Spinal cord (tissue), 10 donors: ENCODE measurements at places on chromosomes 7 and 10. TPM values are rescaled to one million over a fixed set of nuclear protein-coding genes. Genes with fewer than 3 reads are reported as not detected.

GRCh38 chr7:114650491-114650890 is 235.9 kb downstream of the FOXP2 start:
- no peak for DNase-seq

MRC1 gene
- 3.4 TPM for polyA plus RNA-seq

- peak; percentile 55 for DNase-seq
Measured at GRCh38 chr10:90884431-90884830, 12.7 kb downstream of the RPP30 start.

DNA sequence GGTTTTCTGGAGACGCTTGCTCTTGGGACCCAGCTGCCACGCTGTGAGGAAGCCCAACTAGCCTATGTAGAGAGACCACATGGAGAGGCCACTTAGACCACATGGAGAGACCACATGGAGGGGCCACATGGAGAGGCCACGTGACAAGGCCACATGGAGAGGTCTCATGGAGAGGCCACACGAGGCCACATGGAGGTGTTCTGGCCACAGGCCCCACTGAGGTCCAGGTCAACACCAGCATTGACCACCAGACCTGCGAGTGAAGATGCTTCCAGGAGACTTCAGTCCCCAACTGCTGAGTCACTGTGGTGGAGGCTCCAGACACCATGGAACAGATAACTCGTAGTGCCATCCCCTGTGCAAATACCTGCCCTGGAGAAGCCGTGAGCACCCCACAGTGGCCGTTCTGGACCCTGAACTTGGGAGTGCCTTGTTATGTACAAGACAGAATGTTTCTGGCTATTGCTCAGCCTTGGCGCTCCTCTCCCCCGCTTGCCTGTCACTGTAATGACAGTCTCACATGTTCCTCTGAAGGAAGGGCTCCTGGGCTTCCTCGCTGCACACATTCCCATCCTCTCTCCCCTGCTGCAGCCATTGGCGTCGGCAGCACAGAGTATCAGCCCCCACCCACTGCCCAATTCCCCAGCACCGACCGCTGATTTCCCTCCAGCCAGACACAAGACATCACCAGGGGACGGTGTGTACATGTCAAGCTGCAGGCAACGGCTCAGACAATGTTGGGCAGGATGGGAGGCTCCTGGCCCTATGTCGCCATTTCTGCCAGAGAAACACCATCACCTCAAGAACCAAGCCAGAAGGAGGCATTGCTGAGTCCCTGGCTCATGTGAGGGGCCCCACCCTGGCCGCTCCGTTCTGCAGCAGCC is 49.0 kb upstream of the TNRC18 start:
- no peak for DNase-seq

- no peak for DNase-seq
Measured at GRCh38 chr7:146639291-146639690, 522.7 kb downstream of the CNTNAP2 start.

TAS2R40 gene
- not detected for polyA plus RNA-seq

GRCh38 chr7:67631476-67631875 is 634.8 kb downstream of the TYW1 start:
- no peak for DNase-seq

GRCh38 chr10:28054228-28054860 is 55.5 kb upstream of the ODAD2 start:
- DNase-seq = no peak

- no peak for DNase-seq
Measured at GRCh38 chr7:124681946-124682345, 83.6 kb downstream of the GPR37 start.

VAX1 gene
- not detected for polyA plus RNA-seq

DNA sequence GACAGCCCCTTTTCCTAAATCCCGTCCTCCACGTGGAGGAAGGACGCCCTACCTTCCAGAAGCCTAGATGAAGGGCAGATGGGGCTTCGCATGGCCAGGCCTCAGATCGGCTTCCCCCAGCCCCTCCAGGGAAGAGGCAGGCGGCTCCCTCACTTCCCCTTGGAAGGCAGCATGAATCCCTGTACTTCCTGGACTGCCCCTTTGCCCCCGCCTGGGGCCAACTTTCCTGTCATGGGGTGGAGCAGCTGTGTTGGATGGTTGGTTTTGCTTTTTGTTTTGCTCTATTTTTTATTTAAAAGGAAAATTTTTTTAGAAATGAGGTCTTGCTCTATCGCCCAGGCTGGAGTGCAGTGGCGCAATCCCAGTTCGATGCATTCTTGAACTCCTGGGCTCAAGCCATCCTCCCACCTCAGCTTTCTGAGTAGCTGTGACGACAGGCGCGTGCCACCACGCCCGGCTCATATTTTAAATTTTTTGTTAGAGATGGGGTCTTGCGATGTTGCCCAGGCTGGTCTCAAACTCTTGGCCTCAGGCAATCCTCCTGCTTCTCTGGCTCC is 27.2 kb downstream of the GTF2IRD1 start:
- no peak for DNase-seq

GRCh38 chr7:84021292-84021908 is 173.2 kb downstream of the SEMA3A start:
- DNase-seq = no peak

- DNase-seq = no peak
Measured at GRCh38 chr7:157840914-157841772, 504.3 kb downstream of the DNAJB6 start.

DNA sequence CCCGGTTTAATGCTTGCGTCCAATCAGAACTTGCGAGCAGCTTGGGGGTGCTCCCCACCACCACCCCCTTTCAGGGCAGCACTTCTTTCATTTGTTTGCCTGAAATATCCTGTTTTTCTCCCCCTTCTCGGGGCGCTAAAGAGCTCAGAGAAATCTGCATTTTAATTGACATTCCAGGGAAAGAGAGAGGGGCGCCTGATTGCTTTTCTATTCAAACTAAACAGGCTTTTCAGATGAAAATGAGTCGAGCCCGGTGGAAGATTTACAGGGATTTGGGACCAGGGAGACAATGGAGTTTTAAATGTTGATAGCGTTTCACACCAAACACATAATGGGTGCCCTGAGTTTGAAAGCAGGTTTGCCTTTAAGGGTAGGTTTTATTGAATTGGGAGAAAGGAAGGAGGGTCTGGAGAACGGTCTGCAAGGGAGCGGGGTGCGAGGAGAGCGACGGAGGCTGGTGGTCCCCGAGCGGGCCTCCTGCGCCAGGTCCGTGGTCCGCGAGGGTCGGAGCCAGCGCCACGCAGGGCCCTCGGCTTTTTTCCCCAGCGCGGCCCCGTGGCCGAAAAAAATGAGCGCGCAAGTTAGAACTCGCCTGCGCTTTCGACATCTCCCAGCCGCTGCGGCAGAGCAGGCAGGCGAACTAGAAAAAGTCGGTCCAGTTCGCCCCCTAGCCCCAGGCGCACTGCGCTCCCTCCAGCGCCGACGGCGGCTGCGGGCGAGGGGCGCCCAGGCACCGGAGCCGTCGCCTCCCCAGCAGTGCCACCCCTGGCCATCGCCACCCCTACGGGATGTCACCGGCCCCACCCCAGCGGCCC is 1.3 kb downstream of the FGFR2 start:
- no peak for DNase-seq

GRCh38 chr7:111801277-111801676 is 239.0 kb upstream of the IMMP2L start:
- no peak for DNase-seq

DNA sequence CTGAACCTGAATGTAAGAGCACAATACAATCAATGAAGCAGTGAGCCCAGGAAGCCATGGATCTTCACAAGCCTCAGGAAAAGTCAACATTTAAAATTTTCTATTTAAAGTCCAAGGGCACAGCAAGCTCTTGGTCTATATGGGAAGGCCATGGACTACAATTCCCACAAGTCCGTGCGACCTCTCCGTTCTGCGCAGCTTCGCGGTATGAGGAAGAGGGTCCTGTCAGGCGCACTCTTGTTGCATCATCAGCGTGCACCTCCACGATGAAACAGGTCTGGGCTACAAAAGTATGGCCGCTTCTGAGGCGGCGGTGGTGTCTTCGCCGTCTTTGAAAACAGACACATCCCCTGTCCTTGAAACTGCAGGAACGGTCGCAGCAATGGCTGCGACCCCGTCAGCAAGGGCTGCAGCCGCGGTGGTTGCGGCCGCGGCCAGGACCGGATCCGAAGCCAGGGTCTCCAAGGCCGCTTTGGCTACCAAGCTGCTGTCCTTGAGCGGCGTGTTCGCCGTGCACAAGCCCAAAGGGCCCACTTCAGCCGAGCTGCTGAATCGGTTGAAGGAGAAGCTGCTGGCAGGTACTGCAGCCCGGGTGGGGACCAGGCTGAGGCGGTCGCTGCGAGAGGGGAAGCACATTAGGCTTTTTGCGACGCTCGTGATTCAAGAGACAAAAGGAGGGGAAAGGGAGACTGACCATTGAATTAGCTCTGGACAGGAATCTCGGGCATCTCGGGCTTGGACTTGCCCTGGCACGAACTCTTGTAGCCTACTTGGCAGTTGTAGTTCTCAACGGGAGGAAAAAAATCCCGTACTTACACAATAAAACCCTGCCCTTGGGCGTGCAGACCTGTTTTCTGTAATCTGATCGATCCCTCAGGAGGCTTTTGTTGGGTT is at the start of gene TRUB1:
Gene TRUB1, plus strand, starts transcription at position 234 of the 894 bp plus-strand sequence. Its CDS starts 59 bp downstream, at position 293.
- peak; percentile 99 for DNase-seq

DNA sequence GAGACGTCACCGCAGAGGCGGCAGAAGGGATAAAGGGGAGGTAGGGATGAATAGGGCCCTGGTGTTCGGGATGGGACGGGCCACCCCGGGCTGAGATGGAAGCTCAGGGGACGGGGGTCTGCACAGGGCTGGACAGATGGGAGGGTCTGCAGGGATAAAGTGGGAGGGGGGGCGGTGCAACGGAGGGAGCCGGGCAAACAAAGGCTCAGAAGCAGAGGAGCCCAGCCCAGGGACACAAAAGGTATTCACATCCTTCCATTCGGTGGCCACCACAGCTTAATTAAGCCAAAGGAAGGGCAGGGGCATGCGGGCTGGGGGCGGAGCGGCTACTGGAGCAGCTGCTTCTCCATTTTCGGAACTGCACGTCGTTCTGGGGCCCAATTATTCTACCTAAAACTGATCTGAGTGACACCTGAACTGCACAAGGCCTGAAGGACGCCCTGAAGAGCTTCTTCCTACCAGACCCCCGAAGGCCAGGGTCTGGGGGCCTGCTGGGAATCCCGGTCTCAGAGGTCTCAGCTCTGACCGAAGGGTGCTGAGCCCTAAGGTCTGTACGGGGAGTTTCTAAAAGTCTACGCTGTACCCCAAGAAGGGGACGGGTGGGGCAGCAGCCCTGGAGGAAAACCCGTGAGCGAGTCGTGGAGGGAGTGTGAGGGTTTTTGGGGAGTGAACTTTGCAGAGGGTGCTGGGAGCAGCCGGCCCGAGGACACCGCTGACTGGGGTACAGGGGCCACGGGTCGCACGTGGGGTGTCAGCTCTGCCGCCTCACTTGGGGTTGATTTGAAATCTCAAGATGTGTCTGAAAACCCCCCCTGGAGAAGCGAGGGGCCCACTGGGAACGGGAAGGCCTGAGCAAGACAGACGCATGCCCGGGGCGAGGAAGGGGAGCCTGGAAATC is 334.8 kb downstream of the DNAJB6 start:
- no peak for DNase-seq

HOXA1 gene
- 3.9 TPM for polyA plus RNA-seq

GRCh38 chr7:129188892-129189660 is 643 bp downstream of the SMO start:
- no peak for DNase-seq

IDI2 gene
- 0.12 TPM for polyA plus RNA-seq

NRCAM gene
- 133 TPM for polyA plus RNA-seq

ZCWPW1 gene
- 8.0 TPM for polyA plus RNA-seq

DNA sequence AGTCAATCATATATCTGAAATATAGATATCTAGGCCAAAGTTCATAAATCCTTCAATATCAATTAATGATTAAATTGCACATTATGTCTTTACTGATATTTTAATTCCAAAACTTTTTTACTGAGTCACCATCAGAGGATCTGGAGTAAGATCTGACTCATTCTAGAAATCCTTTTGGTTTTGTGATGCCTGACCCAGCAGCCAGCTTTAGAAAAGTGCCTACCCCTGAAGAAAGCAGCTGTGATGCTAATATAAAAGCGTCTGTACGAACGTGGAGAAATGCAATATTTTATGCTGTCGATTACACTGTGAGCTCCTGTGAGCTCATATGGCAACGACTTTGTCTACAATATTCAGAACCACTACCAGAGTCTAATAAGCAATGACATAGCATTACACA is 142.5 kb upstream of the LRRTM3 start:
- no peak for DNase-seq

- peak; percentile 57 for DNase-seq
Measured at GRCh38 chr10:31602541-31603234, 283.7 kb downstream of the ZEB1 start.

GRCh38 chr10:114174695-114175188 is 739 bp upstream of the CCDC186 start:
- DNase-seq = no peak

DNA sequence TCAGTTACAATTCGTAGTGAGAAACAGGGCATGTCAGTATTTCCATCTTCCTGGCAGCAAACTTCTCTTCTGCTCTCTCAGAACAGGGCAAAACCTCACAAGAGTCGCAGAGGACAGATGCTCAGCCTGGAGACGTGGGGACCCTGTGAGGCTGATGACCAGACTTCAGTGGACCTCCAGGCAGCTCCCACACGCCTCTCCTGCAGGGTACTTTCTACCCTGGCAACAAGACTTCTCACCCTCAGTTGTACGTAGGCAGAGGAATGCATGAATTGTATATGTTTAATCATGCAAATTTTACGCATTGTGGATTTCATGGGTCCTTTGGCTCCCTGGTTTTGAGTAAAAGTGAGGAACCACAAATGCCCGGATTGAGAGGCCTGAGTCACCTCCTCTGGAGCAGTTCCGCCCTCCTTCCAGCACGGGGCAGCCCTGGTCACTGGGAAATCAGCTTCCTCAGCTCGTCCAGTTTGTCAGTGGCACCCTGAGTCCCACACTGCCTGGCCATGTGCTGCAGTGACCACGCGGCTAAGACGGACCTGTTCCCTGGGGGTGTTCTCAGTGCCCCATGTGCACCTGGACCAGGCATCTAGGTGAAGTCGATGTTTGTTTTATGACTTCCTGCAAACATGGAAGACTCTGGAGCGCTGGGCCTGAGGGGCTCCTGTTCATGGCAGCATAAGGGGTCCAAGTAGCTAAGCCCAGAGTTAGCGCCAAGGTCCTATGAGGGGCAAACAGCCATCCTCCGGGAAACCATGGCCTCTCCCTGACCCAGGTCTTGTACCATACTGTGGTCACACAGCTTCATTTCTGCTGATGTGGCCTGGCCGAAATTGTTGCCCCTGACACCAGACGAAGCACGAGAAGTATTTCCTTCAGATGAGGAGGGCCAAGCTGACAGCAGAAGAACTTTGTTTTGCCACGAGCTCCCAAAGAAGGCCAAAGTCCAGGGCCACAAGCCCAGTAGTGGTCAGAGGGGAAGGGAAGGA is 165.1 kb downstream of the TNS3 start:
- no peak for DNase-seq

TSPAN33 gene
- polyA plus RNA-seq = 19.7 TPM

SYCE1 gene
- 5.8 TPM for polyA plus RNA-seq

CREM gene
- 42.2 TPM for polyA plus RNA-seq

HTR5A gene
- polyA plus RNA-seq = 6.0 TPM

TMEM225B gene
- 0.59 TPM for polyA plus RNA-seq
